ENCODE measurements at places on chromosomes 11 and 22.

DNA sequence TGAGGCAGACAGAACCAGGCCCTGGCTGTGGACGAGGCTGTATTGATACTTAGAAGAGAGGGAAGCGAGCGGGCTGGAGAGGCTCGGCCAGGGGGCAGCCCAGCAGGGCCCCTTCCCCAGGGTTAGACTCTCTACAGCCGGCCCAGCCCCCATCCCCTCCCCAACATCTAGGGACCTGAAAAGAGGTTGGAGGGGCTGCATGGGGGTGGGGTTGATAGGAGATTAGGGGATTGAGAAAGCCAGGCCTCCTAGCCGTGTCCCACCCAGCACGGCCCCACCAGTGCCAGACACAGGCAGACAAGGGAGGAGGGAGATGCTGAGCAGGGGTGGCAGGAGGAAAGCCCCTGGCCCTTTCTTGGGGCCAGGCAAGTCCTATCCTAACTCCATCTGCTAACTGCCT is 5.7 kb downstream of the LSP1 start:
- no peak for DNase-seq

DNA sequence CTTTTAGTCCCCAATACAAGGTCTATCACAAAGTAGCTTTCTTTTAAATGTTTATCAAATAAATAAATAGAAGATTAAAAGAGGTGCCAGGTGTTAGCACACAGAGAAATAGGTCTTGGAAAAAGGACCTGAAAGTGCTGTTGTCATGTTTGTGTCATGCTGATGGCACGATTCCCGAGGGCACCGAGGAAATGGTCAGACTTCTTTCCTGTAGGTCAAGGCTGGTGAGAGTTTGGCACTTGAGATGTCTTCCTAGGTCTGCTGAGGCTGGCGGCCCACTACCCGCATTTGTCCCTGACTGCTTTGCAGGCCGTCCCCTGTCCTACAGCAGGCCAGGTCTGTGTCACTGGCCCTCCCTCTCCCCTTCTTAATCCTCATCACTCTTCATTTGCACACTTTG is 112.1 kb downstream of the ATXN10 start:
- DNase-seq, result no peak

DNA sequence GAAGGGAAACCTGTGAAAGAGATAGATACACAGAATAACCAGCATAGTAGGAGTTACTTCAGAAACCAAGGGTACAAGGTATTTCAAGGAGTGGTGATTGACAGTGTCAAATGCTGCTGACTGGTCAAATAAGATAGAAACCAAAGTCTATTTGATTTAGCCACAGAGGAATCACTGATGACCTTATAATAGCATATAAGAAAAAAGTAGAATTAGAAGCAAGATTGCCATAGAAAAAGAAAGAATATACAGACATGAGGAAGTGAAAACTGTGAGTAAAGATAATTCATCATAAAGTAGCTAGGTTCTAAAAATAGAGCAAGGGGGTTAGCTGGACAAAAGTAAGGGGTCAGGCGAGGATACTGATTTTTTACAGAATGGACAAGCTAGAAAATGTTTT is 14.2 kb downstream of the ZBTB44 start:
- DNase-seq, result no peak

DNA sequence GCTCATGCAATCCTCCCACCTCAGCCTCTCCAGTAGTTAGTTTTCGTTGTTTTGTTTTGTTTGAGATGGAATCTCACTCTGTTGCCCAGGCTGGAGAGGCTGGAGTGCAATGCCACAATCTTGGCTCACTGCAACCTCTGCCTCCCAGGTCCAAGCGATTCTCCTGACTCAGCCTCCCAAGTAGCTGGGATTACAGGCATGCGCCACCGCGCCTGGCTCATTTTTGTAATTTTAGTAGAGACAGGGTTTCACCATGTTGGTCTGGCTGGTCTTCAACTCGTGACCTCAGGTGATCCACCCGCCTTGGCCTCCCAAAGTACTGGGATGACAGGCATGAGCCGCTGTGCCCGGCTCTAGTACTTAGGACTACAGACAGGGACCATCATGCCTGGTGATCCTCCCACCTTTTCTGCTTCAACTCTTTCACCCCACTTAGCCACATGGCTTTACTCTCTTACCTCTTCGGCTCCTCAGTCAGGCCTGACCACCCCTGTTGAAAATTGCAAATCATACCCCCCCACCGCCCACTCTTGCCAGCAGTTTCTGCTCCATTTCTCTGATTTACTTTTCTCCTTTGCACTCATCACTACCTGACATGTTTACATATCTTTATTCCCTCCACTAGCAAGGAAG is 157.1 kb upstream of the GRK3 start:
- DNase-seq, result no peak
